ENCODE measurements at places on chromosomes 7 and 10.

DNA sequence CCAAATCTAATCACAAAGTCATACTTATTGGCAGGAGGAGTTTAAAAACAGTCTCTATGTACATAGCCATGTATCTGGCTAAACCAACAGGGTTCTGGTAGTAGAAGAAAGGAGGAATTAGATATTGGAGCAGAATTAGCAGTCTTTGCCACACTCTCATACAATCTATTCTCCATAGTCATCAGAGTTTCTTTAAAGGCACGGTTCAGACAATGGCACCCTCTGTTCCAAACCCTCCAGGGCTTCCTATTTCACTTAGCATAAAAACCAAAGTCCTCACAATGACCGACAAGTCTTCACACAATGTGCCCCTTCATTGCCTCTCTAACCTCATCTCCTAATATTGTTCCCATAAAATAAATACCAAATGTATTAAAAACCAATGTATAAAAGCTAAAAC is 12.7 kb downstream of the ZNF438 start:
- H3K36me3 ChIP-seq: no peaks in the 10 kb centered on the region
- DNase-seq: no peak
- H3K27me3 ChIP-seq: no peaks in the 10 kb centered on the region
- H3K27ac ChIP-seq: no peak overlapping the region
- peaks cover 7% of the 10 kb centered on the region for H3K4me1 ChIP-seq

DNA sequence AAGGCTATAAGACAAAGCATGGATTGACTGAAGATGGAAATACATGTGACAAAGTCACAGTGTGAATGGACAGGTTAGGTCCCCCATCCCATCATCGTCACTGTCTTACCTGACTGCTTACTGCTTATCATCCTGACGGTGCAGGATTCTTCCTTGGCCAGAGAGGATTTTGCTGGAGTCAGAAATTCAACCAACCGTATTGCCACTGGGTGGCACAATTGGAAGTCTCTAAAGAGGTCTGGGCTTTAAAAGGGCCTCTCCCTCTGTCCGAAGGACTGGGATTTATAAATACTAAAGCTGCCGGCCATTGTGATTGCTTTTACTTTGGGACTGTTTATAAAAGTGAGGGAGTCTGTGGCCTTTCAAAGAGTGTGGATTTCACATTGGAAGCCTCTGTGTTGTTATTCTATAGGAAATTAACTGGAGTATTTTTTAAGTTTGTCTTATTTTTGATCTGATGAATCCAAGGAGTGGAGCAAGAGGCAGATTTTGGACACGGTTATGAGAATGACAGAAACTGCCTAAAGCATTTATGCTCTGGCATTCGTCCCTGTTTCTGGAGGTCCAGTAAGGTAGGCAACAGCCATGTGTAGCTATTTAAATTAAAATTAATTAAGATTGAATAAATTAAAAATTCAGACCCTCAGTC is 113.3 kb upstream of the CREB5 start:
- no peak overlapping the region for H3K4me3 ChIP-seq
- H3K27me3 ChIP-seq: no peaks in the 10 kb centered on the region
- no peaks in the 10 kb centered on the region for H3K36me3 ChIP-seq
- no peaks in the 10 kb centered on the region for H3K4me1 ChIP-seq
- no peak for DNase-seq
- H3K27ac ChIP-seq: no peak overlapping the region

DNA sequence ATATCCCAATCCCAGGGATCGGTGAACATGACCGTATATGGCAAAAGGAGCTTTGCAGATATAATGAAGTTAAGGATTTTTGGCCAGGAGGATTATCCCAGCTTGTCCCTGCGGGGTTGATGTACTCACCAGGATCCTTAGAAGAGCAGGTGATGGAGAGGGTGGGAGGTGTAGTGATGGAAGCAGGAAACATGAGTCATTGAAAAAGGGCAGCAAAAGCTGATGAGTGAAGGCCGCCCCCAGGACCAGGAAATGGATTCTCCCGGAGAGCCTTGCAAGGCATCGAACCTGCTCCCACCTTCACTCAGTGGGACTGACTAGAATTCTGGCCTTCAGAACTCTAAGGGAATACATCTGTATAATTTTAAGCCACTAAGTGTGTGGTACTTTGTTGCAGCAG is 5.2 kb upstream of the NUPR2 start:
- no peak overlapping the region for H3K4me3 ChIP-seq
- no peaks in the 10 kb centered on the region for H3K27me3 ChIP-seq
- no peak for DNase-seq
- no peaks in the 10 kb centered on the region for H3K36me3 ChIP-seq
- no peaks in the 10 kb centered on the region for H3K4me1 ChIP-seq

DNA sequence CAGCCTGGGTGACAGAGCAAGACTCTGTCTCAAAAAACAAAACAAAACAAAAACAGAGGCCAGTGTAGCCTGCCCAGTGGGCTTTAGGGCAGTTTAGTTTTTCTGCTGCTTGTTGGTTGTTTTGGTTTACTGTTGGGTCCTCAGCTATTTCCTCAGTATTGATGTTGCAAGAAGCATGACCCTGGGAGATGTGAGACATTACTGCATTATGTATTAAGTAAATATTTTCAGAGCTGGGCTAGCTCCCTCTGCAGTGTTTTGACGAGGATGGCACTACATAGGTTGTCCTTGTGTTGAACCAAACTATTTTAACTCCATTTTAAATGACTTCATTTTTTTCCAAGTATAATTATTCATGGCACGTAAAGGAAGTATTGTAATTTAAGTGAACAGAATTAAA is 4.8 kb downstream of the AKAP9 start:
- H3K4me1 ChIP-seq: peaks cover 14% of the 10 kb centered on the region
- no peaks in the 10 kb centered on the region for H3K27me3 ChIP-seq
- no peak for DNase-seq
- no peaks in the 10 kb centered on the region for H3K36me3 ChIP-seq
- no peak overlapping the region for H3K4me3 ChIP-seq
- no peak overlapping the region for H3K27ac ChIP-seq

GRCh38 chr7:19099194-19099593 is 18.2 kb downstream of the TWIST1 start:
- no peak overlapping the region for H3K4me3 ChIP-seq
- H3K27ac ChIP-seq: no peak overlapping the region
- H3K27me3 ChIP-seq: no peaks in the 10 kb centered on the region
- DNase-seq: no peak
- no peaks in the 10 kb centered on the region for H3K36me3 ChIP-seq

All from MM.1S (cell line).